Sciatic nerve (tissue), 2 donors: ENCODE measurements at places on chromosomes 13 and 19. TPM values are rescaled to one million over a fixed set of nuclear protein-coding genes. Genes with fewer than 3 reads are reported as not detected.

DNA sequence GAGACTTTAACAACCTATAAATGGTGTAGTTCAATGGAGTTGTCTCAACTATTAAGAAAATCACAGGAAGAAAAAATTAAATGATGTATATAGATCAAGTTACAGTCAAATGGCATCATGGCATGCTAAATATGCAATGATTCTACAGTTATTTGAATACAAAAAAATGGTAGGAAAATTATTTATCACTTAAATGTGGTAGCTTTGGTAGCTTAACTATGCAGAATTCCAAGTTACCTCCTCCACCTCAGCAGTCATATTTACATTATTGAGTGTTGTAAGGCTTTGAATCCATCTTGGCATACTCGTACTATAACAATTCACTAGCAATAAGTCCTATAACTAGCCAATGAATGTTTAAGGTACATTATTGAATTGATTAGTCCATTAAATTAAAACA lies 36.8 kb downstream of the CAB39L start:
- DNase-seq: no peak

- DNase-seq: no peak
These were observed 2.6 kb downstream of the ZNF71 start for GRCh38 chr19:56597696-56598095.

DNA sequence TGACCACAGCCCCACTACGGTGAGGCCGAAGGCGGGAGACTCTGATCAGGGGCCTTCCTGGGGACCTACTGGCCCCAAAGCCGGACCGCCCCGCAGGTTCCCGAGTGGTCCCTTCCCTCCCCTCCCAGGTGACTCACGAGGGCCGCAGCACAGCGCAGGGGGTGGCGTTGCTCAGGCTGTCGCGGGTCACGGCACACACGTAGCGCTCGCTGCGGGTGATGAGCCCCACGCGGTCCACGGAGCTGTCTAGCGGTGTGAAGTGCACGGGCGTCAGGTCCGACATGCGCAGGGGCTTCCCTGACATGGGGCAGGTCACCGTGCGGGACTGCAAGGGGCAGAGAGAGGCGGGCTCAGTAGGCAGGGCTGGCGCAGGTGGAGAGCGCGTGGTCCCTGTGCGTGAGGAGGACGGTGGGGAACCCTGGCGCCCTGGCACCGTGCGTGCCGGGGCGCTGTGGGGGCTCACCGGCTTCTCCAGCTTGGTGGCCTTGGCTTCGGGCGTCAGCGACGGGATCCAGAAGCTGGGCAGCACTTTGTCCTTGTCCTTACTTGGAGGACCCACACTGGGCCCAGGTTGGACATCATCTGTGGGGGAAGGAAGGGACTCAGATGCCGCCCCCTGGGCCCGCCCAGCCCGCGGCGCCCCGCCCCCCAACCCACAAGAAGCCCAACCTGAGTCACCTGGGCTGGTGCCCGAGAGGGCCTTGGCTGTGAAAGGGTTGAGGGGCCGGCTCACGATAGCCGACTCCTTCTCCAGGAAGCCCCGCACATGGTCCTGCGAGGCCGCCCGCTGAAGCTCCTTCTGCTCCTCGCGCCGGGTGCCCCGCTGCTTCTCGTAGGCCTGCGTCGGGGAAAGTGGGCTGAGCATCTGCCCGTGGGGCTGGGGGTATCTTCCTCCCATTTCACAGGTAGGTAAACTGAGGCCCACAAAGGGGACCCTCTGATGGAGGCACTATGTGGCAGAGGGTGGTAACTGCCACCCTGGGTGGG lies 23.7 kb downstream of the NOSIP start:
- no peak for DNase-seq

GRCh38 chr13:70080012-70080411 lies 27.6 kb upstream of the ATXN8OS start:
- DNase-seq: no peak

DNA sequence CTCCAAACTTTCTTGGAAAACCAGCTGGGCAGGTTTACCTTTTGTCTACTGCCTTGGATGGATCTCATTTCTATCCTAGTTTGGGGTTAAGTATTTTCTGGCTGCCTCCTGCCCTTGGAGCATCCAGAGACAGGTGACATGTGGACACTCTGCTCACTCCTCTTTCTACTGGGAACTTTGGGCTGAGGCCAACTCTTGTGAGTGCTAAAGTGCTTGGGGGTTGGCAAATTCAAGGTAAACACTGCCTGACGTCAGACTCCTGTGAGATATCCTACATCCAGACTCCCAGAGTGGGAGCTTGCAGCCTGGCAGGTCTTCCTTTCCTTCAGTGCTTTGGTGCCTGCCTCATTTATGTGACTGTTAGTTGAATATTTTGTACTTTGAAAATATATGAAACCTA lies 388.1 kb downstream of the KCNRG start:
- no peak for DNase-seq

DNA sequence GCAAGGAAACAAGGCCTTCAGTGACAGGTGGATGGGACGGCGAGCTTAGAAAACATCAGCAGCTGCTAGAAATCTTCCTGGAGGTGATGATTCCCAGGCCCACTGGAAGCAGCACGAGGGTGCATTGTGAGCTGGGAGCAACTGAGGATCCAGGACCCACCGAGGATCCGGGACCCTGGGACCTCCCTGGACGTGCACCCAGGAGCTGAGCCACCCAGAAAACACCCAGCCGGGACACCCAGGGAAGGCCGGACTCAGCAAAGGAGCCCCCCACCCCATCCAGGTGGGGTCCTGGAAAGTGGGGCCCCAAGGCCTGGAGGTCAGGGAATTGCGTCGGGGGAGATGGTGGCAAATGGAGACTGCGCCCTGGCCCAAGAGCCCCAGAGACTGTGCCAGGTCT lies 22.3 kb upstream of the SPACA7 start:
- DNase-seq: no peak

GRCh38 chr13:67515895-67516294 lies 285.8 kb upstream of the PCDH9 start:
- no peak for DNase-seq

DNA sequence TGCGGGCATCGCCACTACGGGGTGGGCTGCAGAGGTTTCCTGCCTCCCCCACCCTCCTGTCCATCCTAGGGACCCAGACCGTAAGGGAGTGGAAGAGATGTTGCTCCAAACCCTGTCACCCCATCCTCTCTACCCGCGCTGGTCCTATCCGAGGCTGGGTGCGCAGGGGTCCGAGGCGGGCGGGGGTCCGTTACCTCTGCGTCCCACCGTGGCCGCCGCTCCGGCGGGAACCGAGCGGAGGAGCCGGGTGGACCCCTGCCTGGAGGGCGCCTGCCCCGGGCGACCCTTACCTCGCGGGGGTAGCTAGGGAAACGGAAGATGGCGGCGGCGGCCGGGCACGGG lies at the start of gene DGKH:
Gene DGKH (plus strand): TSS at position 307 of the 342 bp plus-strand sequence. CDS start 126 bp downstream, outside the sequence.
- no peak for DNase-seq

GRCh38 chr19:33963514-33963913 lies 166.8 kb downstream of the KCTD15 start:
- DNase-seq: no peak

- DNase-seq: no peak
These were observed 505 bp upstream of the ZIC2 start for GRCh38 chr13:99980824-99981734.

GRCh38 chr19:19098084-19098702 lies 34.4 kb downstream of the SLC25A42 start:
- no peak for DNase-seq

GRCh38 chr19:52622261-52622660 lies 15.9 kb downstream of the ZNF83 start:
- DNase-seq: no peak

DNA sequence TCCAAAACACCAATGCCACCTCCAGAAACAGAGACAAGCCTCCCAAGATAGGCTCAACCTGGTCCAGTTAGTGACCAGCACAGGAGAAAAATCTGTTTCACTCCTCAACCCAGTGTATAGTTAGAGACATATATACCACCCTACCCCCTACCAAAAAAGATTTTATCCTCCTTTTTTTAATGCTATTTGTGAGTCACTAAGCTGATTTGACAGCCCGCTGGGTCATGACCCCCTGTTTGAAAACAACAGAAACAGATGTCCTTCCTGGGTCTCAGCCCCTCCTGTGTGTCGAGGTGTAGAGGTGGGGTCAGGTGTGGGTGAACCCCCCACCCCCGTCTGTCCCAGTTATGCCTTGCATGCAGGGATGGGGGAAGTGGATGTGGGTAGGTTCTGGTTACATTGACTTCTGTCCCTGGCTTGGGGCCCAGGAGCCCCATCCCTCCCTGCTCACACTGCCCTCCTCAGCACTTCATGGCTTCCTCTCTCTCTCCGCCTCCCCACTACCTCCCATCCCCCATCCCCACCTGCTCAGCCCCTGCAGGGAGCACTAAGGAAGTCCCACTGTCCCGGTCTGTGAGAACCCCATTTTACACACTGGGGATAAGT lies 14.0 kb upstream of the TOMM40 start:
- DNase-seq: no peak

- DNase-seq: no peak
These were observed 22.6 kb downstream of the SMIM24 start for GRCh38 chr19:3457528-3458228.

- no peak for DNase-seq
These were observed 10.6 kb upstream of the HIPK4 start for GRCh38 chr19:40400559-40400958.

DNA sequence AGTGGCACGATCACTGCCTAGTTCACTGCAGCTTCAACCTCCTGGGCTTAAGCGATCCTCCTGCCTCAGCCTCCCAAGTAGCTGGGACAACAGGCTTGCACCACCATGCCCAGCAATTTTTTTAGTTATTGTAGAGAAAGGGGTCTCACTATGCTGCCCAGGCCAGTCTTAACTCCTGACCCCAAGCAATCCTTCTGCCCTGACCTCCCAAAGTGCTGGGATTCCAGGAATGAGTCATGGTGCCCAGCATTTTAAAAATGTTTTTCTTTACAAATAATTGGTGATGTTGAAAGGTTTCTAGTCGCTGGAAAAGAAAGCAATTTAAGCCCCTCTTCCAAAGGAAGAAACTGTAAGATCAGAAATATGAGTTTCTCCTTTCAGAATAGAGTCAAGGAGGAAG lies 19.4 kb downstream of the DYRK1B start:
- DNase-seq: no peak

- DNase-seq: no peak
These were observed 49.5 kb downstream of the COL4A1 start for GRCh38 chr13:110257408-110257807.

- DNase-seq: no peak
These were observed 6.3 kb upstream of the BEST2 start for GRCh38 chr19:12745166-12745897.

- DNase-seq: no peak
These were observed 576.5 kb upstream of the SLITRK5 start for GRCh38 chr13:87094646-87095045.

- no peak for DNase-seq
These were observed 47.7 kb upstream of the ATP12A start for GRCh38 chr13:24632382-24633121.

- no peak for DNase-seq
These were observed 49.4 kb upstream of the ARHGEF7 start for GRCh38 chr13:111065698-111066097.

The IGFL2 gene
- total RNA-seq: 0.85 TPM

The CYP2F1 gene
- not detected for total RNA-seq

The RASIP1 gene
- total RNA-seq: 28.0 TPM

The RUBCNL gene
- total RNA-seq: 7.3 TPM

The ELANE gene
- 2.1 TPM for total RNA-seq

The MBD3L2 gene
- total RNA-seq: not detected

The PROZ gene
- total RNA-seq: not detected

The HSD17B14 gene
- total RNA-seq: 22.2 TPM

The SPACA6 gene
- 47.7 TPM for total RNA-seq
